ENCODE measurements at places on chromosomes 11 and 22.

- DNase-seq = no peak
These were observed 47.4 kb downstream of the SHANK2 start for GRCh38 chr11:71204748-71205664.

- DNase-seq = peak; percentile 81
These were observed 16.5 kb upstream of the PRR5 start for GRCh38 chr22:44685384-44686056.

GRCh38 chr22:30609260-30610185 is 2.5 kb downstream of the TCN2 start:
- peak; percentile 89 for DNase-seq

- DNase-seq = no peak
These were observed 11.7 kb downstream of the THOC5 start for GRCh38 chr22:29541845-29542244.

- peak; percentile 80 for DNase-seq
These were observed 61.8 kb upstream of the POU2AF2 start for GRCh38 chr11:111183706-111184105.

GRCh38 chr11:27213232-27213660 is 149.8 kb downstream of the CCDC34 start:
- DNase-seq = peak; percentile 96

DNA sequence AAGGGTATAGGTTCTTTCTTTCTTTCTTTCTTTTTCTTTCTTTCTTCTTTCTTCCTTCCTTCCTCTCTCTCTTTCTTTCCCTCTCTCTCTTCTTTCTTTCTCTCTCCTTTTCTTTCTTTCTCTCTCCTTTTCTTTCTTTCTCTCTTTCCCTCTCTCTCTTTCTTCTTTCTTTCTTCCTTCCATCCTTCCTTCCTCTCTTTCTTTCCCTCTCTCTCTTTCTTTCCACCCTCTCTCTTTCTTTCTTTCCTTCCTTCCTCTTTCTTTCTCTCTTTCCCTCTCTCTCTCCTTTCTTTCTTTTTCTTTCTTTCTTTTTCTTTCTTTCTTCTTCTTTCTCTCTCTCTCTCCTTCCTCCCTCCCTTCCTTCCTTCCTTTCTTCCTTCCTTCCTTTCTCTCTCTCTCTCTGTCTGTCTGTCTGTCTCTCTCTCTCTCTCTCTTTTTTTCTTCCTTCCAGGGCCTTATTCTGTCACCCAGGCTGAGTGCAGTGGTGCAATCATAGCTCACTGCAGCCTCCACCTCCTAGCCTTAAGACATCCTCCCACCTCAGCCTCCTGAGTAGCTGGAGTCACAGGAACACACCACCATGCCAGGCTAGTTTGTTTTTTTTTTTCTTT is 26.8 kb downstream of the LIF start:
- DNase-seq = no peak

GRCh38 chr11:85133636-85134035 is 493.5 kb downstream of the DLG2 start:
- DNase-seq = no peak

DNA sequence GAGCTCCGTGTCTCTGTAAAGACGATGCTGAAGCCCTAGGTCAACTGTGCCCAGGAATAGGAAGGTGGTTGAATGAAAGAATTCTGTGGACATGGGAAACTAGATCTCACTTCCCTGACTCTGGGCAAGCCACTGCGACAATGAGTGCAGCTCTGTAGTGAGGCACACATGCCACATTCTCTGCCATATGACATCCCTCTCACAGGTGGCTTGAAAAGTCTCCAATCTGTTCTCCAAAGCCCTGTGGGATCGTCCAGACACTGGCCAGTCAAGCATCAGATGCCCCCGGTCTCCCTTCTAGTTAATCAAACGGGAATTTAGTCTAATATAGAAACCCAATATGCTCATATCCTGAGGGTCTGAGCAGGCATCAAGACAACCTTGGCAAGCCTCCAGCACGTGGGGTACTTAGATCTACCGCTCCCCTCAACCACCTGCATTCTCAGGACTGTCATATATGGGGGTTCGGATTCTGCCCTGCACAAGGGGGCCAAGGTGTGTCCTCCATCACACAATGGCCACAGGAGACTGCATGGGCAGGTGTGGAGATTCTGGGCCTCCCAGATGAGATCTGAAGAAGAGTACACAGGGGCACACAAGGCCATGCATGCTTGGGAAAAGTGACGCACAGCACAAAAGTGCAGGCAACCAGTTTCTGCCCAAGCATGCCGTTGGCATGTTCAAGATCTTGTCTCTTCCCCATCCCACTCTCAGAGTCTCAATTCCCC is 11.9 kb downstream of the DKK3 start:
- no peak for DNase-seq

DNA sequence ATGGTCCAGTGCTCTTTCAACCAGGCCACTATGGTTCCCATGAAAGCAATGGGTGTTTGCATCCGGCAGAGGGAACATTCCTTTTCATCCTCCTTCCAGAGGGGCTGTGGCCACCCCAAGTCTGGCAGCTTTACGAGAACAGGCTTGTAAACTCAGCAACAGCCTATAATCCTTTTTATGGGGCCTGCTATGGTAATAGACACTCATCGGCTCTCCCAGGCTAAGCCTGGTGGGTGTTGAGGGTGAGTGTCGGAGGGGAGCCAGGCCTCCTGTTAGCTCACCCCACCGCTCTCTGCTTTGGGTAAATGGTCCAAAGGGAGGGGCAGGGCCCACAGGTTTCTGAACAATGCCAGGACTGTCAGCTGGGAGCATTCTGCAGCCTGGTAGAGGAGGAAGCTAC is 111.6 kb upstream of the CD82 start:
- no peak for DNase-seq

- no peak for DNase-seq
These were observed 107.2 kb upstream of the SYT13 start for GRCh38 chr11:45393334-45393733.

DNA sequence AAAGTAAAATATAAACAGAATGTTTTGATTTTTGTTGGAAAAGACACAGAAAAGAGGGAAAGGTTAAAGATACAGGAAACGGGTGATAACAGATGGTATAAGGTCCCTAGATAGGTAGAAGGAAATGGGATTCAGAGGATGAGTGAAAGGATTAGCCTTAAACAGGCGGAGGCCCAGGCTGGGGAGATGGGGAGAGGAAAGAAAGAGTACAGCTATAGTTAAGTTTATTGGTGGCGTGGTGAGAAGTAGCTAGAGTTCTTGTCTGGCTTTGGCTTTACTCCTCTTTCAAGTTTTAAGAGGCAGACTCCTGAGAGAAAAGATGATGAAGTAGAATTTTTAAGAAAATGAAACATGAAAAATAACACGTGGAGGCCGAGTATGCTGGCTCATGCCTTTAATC is 13.7 kb downstream of the ZBTB44 start:
- no peak for DNase-seq

DNA sequence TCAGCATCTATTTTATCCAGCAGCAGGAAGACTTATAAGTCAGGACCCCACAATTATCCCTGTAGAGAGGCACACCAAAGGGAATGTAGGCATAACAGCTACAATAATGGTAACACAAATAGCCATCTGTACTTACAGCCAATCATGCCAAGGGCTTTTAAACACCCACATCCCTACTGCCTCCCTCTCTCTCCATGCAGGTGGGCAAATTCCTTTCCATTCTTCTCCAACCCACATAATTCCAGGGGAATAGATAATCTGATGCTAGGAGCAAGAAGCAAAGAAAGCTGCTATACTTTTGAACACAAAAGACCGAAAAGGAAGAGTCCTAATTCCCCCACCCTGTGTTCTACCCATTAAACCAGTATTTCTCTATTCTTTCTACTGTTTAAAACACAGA is 46.7 kb downstream of the RBFOX2 start:
- DNase-seq = no peak

- no peak for DNase-seq
These were observed 30.6 kb downstream of the CACNA1I start for GRCh38 chr22:39601180-39601535.

GRCh38 chr11:65739022-65739421 is 18.4 kb upstream of the RNASEH2C start:
- no peak for DNase-seq

GRCh38 chr11:87616511-87616910 is 558.7 kb downstream of the RAB38 start:
- no peak for DNase-seq

DNA sequence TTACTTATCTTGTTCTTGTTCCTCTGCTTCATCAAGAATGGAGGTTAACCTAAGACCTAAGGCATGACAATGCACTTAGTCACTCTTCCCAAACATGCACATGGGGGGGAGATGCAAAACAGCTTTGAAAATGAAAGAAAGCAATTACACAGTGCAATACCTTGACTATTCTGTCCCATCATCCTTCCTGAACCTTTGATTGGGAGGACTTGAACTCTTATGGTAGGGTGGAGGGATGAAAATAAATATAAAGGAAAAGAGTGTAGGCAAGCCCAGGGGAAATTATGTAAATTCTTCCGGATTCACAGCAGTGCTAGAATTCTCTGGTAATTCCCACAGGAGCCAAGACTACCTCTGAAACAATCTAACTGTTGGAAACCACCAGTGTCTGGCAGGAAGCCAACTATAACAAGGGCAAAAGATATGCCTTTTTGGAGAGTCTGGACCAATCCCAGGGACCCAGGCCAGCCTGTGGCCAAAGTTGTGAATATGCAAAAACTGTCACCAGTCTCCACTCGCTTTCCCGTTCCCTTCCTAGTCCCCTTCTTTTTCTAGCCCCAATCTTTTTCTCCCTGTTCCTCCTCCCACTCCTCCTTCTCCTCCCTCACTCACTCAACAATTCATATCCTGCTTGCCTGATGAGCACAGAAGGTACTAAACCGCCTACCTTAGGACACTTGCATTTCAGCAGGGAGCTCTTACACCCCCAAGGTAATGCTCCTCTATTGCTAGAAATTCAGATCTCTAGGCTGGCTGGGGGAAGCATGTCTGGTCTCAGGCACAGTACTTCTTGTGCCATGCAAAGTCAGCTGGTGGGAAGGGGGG is 2.5 kb upstream of the RCN1 start:
- peak; percentile 90 for DNase-seq

DNA sequence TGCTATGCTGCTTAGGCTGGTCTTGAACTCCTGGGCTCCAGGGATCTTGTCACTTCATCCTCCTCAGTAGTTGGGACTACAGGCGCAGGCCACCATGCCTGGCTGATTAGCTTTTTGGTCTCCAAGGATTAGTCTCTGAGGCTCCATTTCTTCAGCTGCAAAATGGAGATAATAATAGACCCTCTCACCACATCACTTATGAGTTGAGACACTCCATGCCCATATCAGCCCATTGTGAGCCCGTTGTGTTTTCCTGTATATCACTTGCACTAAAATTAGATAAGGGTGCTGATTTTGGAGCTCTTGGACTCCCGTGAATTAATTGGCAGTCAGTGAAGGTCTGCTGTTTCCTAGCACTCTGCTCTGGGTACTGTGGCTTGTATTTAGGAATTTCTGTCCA is 36.0 kb downstream of the DEPDC5 start:
- no peak for DNase-seq

DNA sequence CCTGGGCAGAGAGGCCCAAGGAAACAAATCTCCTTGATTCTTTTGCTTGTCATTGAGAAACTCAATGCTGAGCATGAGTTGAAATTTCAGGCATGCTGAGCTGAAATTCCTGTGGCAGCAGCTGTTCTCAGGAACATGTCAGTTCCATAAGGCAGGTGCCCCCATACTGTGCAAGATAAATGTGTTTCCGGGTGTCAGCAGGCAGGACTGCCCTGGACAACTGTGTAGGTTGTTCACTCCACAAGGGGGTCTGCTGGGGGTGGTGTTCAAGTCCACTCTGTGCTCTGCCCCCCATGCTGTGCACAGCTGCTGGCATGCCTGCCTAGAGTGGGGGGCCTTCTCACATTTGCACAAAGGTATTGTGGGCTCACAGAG is 133.7 kb downstream of the CTTN start:
- DNase-seq = no peak

GRCh38 chr11:67422891-67423290 is 5.4 kb upstream of the RPS6KB2 start:
- no peak for DNase-seq

GRCh38 chr22:32181043-32181442 is 21.9 kb upstream of the C22orf42 start:
- DNase-seq = no peak

GRCh38 chr11:10659339-10660216 is 34.0 kb downstream of the IRAG1 start:
- DNase-seq = peak; percentile 99

DNA sequence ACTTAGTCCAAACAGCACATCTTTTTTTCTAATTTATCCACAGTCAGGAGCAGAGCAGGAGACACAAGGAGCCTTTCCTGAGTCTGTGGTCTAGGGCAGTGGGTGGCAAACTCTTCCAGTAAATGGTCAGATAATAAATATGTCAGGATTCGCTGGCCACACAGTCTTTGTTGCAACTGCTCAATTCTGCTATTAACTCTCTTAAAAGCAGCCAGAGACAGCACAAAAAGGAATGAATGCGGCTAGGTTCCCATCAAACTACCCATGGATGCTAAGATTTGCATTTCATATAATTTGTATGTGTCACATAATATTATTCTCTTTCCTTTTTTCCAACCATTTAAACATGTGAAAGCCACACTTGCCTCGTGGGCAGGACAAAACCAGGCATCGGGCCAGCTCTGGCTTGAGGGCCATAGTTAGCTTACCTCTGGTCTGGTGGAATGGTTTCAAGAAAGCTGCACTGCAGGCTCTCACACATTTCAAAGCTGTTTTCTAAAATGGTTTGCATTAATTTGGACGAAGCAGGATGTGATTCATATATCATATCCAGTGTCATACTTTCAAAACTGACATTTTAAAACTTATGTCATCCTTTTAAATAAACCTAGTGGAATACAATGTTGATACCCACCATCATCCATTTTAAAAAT is 64.7 kb upstream of the CD5 start:
- DNase-seq = peak; percentile 19

DNA sequence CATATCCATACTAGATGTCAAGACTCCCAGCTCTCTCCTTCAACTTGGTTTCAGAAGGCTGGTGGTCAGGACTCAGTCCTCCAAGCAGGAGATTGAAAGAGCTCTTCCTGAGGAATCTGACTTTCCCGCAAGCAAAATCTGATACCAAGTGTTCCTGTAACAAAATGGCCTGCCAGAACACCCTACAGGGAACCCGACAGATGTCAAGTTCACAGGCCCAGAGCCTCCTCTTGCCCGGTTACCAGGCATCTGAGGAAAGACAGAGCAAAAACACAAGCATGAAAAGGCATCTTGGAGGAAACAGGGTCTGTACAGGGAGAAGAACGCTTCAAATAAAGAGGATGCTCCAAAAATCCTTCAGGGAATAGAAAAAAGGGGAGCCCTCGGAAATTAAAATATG is 8.7 kb upstream of the KCNJ5 start:
- no peak for DNase-seq

Measured in EH (cell line).